Naive thymus-derived CD4-positive, alpha-beta T cell (primary cell): ENCODE measurements at places on chromosomes 6 and 20.

DNA sequence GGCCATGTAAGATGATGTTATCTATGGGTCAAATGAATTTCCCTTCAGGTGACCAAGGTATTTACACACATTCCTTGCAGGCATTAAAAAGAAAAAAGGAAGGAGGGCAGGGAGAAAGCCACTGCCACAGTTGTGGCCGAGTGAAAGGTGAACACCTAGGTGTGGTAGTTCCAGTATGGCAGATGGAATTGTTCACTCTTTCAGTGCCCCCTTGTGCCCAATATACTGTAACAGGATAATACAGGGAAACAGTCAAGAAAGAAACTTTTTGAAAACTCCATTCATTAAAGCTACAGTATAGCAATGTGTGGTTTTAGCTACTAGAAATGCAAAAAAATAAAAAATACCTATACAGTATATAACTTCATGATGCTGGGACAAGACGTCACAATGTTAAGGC is 52.1 kb downstream of the BMP2 start:
- DNase-seq = no peak
- H3K27me3 ChIP-seq = no peaks in the 10 kb centered on the region
- no peak overlapping the region for H3K4me3 ChIP-seq
- no peaks in the 10 kb centered on the region for H3K4me1 ChIP-seq

DNA sequence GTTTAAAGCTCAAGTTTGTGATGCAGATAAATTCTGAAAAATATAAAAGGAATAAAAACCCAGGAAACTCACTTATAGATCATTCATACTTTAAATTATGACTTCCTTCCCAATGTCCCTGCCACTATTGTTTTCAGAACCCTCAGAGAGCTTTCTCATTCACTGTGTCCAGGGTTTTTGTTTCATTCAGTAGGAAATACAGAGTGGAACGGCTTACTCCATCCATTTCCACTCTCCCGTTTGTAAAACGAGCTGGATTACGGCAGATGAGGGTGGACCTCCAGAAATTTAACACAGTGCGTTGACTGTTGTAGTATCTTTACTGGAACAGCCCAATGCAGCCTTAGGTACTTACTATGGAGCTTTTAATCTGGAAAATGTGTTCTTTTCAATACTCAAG is 23.6 kb downstream of the BPIFA1 start:
- no peak for DNase-seq
- no peak overlapping the region for H3K4me3 ChIP-seq
- no peaks in the 10 kb centered on the region for H3K27me3 ChIP-seq
- no peaks in the 10 kb centered on the region for H3K36me3 ChIP-seq
- H3K27ac ChIP-seq = no peak overlapping the region

- H3K27ac ChIP-seq = no peak overlapping the region
- no peaks in the 10 kb centered on the region for H3K27me3 ChIP-seq
- peaks cover 20% of the 10 kb centered on the region for H3K4me1 ChIP-seq
- H3K4me3 ChIP-seq = no peak overlapping the region
Observed at GRCh38 chr6:227074-227782, 65.1 kb upstream of the DUSP22 start.

GRCh38 chr6:34546551-34547321 is 9.4 kb downstream of the SPDEF start:
- H3K27me3 ChIP-seq = no peaks in the 10 kb centered on the region
- DNase-seq = no peak
- no peak overlapping the region for H3K4me3 ChIP-seq
- no peaks in the 10 kb centered on the region for H3K4me1 ChIP-seq
- H3K36me3 ChIP-seq = no peaks in the 10 kb centered on the region

DNA sequence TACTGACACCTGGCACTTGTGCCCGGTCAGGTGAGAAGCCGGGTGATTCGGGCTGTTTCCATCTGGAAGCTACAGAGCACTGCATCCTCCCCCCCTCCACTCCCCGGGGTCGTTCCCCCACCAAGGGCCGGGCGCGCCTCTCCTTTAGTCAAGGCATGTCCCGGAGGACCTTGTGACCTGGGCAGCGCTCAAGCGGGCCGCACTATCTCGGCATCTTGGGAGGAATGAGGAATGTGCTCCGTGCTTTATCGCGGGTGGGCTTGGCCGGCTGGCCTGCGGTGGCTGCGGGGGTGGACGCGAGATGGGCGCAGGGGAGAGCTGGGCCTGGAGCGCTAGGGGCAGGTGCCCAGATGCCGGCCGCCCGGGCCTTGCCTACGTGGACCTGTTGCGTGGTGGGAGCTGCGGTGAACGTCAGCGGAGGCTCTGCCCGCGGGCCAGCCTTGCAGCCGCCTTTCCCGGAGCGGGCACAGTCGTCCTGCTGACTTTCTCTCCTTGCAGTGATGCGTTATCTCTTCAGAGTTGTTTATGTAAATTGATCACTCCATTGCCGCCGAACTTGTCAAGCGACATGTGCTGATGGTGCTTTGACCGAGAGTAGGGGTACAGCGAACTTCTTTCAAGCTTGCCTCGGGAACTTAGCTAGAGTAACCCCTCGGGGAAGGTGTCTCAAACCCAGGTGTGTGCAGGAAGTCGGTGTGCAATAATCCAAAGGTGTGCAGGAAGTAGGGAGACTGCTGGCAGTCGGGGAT is 1.1 kb downstream of the LRRC1 start:
- H3K4me3 ChIP-seq = peak overlapping the region; percentile 96
- peaks cover 7% of the 10 kb centered on the region for H3K4me1 ChIP-seq
- DNase-seq = peak; percentile 8
- no peak overlapping the region for H3K27ac ChIP-seq

GRCh38 chr6:20467437-20467836 is 65.8 kb downstream of the E2F3 start:
- no peaks in the 10 kb centered on the region for H3K27me3 ChIP-seq
- H3K4me1 ChIP-seq = no peaks in the 10 kb centered on the region
- no peaks in the 10 kb centered on the region for H3K36me3 ChIP-seq
- no peak for DNase-seq
- H3K27ac ChIP-seq = no peak overlapping the region

DNA sequence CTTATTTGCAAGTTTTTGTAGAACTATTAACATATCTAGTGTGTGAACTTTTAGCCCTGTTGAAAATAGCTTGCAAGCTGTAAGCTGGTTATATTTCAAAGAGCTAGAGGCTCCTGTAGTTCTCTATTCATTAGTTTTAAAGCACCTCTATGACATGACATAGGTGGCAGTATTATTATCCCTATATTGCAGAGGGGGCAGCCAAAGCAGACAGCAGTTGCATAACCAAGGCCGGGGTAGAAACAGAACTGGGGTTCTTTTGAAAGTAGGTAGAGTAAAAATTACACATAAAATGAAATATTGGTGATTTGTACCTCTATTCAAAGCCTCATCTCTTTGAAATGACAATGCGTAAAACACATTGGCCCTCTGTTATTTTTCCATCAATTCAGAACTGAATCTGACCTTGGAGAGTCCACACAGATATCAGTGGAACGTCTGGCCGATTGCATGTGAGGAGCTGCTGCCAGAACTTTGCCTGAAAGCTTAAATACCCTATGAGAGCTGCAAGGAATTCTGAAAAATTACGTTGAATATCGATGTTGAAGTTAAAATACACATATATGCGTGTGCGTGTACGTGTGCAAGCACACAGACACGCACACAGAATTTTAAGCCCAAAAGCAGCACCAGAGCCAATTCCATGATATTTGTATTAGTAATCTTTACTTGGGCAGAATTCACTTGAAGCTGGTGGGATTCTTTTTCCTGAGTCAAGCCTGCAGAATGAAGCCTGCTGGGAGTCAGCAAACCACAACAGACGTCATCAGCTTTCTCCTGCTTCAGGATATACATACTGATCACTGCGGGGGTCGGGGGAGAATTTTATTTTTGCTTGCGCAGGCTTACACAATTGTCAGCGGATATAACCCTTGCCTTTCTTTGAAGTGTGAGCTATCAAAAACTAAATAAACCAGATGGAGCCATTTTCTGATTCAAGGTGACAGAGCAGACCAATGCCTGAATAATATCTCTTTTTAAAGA is 163.2 kb downstream of the PDE7B start:
- no peaks in the 10 kb centered on the region for H3K4me1 ChIP-seq
- DNase-seq = no peak
- H3K36me3 ChIP-seq = no peaks in the 10 kb centered on the region
- no peak overlapping the region for H3K4me3 ChIP-seq

DNA sequence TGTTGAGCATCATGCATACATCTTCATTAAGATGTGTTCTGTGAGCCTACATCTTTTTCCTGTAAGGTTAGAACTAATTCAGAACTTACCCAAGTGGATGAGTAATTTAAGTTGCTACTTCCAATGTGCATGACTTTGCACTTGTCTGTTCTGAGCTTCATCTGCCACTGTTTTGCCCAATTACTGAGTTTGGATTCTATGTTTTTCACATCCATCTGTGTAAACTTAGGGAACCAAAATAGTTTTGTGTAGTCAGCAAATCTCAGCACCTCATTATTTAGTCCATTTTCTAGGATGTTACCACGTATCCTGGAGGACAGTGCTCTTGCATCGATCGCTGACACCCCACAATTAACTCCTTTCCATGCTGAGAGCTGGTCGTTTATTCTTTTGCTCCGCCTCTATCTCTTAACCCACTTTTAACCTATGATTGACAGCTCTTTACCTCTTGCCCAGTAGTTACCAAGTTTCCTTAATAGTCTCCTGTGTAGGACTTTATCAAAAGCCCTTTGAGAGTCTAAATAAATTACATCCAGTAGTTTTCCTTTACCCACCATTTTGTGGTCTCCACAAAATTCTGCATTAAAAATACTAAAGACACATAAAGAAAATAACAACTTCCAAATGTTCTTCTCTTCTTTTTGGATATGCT is 44.2 kb upstream of the CITED2 start:
- H3K27me3 ChIP-seq = no peaks in the 10 kb centered on the region
- no peaks in the 10 kb centered on the region for H3K4me1 ChIP-seq
- DNase-seq = no peak
- no peak overlapping the region for H3K4me3 ChIP-seq
- no peak overlapping the region for H3K27ac ChIP-seq
- no peaks in the 10 kb centered on the region for H3K36me3 ChIP-seq

DNA sequence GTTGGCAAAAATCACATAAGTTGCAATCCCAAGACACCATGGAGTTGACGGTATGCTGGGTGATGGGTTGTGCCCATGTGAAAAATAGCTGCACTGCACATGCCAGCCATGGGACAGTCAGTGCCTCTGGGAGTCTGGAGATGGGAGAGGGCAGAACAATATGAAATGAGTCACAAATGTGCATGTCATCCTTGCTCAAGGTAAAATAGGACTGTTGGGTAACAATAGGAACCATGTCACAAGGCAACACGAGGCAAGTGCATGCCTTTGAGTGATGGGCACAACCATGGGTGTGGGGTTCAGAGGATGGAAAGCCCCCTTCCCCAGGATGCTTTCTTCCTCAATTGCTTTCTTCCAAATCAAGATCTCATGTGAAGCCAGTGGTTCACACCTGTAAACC is 70.5 kb upstream of the PIM1 start:
- H3K4me1 ChIP-seq = peaks cover 14% of the 10 kb centered on the region
- no peak overlapping the region for H3K27ac ChIP-seq
- no peaks in the 10 kb centered on the region for H3K27me3 ChIP-seq
- H3K4me3 ChIP-seq = no peak overlapping the region

GRCh38 chr6:147001621-147002020 is 202.6 kb upstream of the STXBP5 start:
- H3K4me1 ChIP-seq = no peaks in the 10 kb centered on the region
- H3K27ac ChIP-seq = no peak overlapping the region
- no peak overlapping the region for H3K4me3 ChIP-seq
- no peak for DNase-seq
- H3K27me3 ChIP-seq = no peaks in the 10 kb centered on the region

DNA sequence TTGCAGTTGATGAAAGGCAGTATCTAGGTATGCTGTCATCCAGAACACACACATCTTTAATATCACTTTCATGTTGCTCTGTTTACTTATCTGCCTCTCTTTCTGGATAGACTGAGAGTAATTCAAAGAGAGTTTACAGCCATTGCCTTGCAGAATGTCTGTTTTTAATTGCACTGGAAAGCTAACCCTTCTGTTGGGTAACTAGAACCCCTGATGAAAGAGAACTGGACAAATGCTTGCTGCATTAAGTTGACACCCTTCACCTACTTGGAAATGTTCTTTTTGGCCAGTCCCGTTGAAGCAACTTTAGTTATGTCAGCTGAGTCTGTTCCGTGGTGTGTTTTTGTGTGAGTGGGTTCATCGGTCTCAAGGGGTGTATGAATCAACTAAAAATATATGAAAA is 383.8 kb upstream of the CITED2 start:
- no peaks in the 10 kb centered on the region for H3K36me3 ChIP-seq
- no peaks in the 10 kb centered on the region for H3K27me3 ChIP-seq

GRCh38 chr6:10882657-10883171 is 873 bp upstream of the GCM2 start:
- peaks cover 8% of the 10 kb centered on the region for H3K27me3 ChIP-seq
- no peak overlapping the region for H3K4me3 ChIP-seq
- H3K4me1 ChIP-seq = no peaks in the 10 kb centered on the region
- DNase-seq = no peak

DNA sequence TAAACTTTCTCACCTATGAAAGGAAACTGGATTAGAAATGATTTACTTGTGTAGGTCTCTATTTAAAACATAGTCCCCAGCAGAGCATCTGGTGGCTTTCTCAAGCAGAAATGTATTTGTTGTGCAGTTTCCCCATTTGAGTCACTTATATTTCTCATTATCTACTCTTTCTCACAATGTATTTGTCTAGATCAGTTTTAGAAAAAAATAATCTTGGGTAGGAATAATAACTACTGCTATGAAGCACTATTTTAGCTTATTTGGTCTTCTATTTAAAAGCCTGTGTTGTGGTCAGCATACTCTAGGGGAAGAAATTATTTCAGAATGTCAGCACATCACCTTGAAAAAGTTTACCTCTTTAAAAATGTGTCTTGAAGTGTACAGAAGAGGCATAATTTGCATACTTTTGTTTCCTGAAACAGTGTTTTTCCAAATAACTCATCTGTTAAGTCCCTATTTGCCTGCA is 60.9 kb upstream of the PRL start:
- H3K36me3 ChIP-seq = no peaks in the 10 kb centered on the region
- H3K4me1 ChIP-seq = no peaks in the 10 kb centered on the region
- H3K4me3 ChIP-seq = no peak overlapping the region
- no peaks in the 10 kb centered on the region for H3K27me3 ChIP-seq
- no peak for DNase-seq
- H3K27ac ChIP-seq = no peak overlapping the region

DNA sequence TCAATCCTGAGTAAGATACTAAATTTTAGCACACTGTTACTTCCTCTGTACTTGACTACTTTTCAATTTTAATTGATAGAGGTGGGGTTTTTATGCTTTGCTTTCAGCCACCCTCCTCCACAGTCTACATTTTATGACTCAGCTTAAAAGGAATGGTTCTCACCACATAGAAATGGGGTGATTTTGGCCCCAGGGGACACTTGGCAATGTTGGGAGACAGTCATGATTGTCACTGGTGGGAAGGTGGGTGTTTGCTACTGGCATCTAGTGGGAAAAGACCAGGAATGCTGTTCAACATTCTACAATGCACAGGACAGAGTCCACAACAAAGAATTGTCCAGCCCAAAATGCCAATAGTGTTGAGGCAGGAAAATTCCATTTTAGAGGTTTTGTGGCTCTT is 71.3 kb downstream of the PCSK2 start:
- no peaks in the 10 kb centered on the region for H3K36me3 ChIP-seq
- H3K27ac ChIP-seq = no peak overlapping the region
- no peak for DNase-seq
- no peaks in the 10 kb centered on the region for H3K4me1 ChIP-seq
